ENCODE measurements at places on chromosomes 1 and 21.

DNA sequence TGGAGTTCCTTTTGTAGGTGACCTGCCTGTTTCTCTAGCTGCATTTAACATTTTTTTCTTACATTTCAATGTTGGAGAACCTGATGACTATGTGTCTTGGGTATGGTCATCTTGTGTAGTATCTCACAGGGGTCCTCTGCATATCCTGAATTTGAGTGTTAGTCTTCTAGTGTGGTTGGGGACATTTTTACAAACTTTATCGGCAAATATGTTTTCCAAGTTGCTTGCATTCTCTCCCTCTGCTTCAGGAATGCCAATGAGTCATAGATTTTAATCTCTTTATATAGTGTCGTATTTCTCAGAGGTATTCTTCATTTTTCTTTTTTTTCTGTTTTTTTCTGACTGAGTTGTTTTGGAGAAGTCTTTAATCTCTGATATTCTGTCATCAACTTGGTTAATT, 684.0 kb downstream of the NCAM2 start:
- DNase-seq: no peak

DNA sequence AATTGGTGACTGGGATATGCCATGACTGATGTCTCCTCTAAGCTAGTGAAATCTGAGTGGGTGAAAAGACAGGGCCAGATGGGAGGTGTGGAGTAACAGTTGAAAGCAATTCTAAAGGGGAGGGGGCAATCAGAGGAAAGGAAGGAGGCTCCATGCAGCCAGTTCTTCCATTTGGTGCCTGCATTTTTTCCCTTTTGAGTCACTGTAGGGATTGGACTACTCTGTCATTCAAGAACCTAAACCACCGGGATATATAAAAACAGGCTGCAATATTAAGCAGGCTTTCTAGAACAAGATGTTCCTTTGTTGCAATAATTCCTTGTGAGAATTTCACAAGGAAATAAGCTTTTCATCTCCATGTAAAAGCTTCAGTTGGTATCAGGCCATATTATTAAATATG, 18.3 kb downstream of the CLIC6 start:
- no peak for DNase-seq

DNA sequence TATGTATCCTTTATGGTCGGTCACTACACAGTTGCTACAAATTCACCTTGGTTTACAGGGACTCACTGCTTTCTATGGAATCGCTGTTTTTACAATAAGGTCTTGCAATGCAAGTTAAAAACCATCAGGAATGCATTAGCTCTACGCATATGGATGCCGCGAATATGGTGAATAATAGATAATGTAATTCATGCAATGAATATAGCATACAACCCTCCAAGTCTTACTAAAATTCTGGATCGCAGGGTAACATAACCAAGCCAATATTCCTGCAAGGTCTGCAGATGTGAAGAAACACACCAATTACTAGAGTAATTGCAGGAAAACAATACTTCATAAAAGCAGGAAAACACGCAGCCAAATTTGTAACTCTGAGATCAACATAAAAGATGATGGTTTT, 75.6 kb upstream of the BACE2 start:
- no peak for DNase-seq

DNA sequence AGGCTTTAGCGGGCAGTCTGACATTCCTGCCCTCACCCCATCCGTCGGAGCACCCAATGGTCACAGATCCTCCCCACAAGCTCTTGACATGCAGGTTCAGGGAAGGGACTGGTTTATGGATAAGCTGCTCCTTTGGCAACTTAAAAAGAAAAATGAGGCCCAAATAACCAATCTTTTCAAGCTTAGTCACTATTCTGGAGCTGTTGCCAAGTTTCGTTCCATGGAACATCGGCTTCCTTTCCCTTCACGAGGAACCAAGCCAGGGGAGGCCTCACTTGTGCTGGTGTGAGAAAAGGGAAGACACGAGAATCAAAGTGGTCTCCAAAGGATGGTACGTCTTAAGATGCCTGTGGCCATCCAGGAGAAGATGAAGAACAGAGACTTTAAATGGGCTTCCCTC, 46.1 kb upstream of the LPAR3 start:
- no peak for DNase-seq

DNA sequence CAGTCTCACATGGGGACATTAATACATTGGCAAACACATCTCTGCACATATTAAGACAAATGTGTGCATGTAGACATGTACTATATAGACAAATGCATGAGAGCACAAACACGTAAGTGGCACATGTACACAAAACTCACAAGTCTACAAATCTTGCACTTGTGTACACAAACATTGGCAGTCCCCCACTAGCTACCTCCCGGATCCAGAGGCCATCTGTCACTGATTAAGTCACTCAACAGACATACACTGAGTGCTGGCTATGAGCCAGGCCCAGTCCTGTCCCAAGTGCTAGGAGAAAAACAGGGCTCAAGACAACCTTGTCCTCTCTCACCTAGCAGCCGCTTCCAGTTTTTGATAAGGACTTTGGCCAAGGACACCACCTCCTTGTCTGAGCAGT, 7.0 kb downstream of the TCEA3 start:
- DNase-seq: no peak

GRCh38 chr1:24172598-24172997, 14.5 kb downstream of the IFNLR1 start:
- no peak for DNase-seq

GRCh38 chr1:67097305-67097704, 37.5 kb downstream of the C1orf141 start:
- DNase-seq: no peak

- DNase-seq: no peak
Measured at GRCh38 chr1:199684686-199685273, 342.7 kb upstream of the NR5A2 start.

- DNase-seq: no peak
Measured at GRCh38 chr21:45983981-45984551, 2.5 kb downstream of the COL6A1 start.

- DNase-seq: no peak
Measured at GRCh38 chr1:158324395-158324794, 6.9 kb downstream of the CD1B start.

DNA sequence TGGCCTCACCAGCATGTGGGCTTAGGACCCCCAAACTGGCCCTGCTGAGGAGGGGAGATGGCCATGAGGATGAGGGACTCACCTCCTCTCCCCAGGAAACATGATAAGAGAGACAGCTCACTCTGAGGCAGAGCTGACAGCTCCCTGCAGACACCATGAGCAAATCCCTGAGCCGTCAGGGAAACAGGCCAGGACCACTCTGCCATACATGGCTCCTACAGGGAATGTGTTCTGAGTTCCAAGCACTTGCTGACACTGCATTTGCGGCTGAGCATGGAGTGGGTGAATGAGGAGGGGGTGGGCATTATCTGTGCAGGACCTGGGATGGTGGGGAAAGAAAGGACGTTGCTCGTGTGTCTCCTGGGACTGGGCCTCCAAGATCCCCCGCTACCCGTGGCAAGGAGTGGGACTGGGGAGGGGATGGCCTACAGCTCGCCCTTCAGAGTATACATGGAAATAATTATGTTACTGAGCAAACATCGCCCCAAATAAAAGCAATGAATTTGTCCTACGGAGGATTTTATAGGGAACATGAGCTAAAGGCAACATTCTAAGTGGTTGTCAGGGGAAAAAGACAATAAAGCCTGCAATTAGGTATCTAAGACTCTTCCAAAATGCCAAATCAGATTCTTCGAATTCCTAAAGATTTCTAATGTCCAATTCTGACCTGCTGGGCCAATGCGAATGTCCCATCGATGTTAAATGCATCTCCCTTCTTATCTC, 355.9 kb upstream of the AJAP1 start:
- DNase-seq: no peak

DNA sequence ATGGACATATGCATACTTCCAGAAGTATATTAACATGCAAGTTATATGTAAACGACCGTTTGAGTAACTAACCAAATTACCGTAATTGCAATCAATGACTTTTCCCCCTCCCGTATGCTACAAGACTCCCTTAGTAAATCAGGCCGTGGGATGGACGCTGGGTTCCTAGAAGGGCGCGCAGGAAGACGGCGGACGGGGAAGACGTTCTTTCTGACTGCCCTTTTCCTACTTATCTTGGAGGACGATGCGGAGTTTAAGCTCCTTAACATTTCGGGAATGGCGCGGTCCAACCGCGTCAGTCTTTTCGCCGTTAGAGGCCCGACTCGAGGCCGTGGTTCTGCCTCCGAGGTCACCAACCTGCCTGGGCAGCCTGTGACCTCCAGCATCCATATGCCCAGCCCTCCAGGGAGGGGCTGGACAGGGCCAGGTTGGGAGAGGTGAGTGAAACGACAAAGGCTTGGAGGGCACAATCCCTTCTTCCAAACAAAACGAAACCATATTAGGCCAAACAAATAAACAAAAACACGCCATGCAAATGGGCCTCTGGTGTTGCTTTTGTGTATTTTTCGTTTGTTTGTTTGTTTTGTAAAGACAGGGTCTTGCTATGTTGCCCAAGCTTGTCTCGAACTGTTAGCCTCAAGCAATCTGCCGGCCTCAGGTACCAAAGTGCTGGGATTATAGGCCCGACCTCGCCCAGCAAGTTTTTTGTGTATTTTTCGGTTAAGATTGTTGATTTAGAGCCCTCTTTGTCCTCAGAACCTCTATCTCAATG, 873 bp upstream of the PI4KB start:
- peak; percentile 43 for DNase-seq
